Ecto neural progenitor cell (in vitro differentiated cells): ENCODE measurements at places on chromosomes 13 and 19.

DNA sequence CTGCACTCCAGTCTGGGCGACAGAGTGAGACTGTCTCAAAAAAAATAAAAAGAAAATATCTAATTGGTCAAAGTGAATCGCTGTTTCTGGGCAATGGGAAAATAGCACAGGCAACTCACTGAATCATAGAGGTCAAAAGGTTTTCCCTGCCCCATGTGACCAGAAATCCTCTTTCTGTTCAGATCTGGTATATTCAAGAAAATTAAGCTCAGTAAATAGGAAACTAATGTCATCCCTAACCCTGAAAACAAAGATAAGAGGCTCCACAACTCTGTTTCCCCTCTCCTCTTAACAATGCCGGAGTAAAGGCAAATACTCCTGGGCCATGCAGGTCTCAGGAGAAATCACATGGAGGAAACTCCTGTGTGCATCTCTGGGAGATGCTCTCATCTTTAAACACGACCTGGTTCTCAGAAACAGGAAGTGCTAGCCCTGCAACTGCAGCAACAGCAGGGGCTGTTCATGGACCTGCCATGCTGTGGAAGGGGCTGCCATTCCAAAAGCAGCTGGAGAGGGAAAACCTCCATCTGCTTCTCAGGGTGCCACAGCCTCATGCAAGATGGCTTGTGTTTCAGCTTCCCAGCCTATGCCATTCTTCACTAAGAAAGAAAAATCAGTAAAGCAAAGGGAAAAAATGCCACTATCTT, 47.5 kb upstream of the SLC7A9 start:
- no peak for DNase-seq

GRCh38 chr13:109906976-109907375, 120.6 kb upstream of the IRS2 start:
- no peak for DNase-seq

GRCh38 chr19:6577476-6578125, 13.3 kb downstream of the CD70 start:
- DNase-seq, result no peak

DNA sequence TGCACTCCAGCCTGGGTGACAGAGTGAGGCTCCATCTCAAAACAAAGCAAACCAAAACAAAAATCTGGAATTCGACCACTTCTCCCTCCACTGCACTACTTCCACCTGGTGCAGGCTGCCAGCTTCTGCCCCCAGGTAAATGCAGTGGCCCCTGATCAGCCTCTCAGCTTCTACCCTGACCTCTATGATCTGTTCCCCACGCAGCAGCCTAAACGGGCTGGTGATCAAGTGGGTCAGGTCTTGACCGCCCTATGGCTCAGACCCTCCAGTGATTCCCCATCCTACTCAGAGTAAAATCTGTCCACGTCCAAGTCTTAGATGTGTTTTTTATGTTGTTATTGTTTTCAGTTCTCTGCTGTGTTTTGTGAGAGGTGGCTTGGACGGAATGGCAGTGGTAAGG, 163.9 kb downstream of the KCTD15 start:
- peak; percentile 34 for DNase-seq

- DNase-seq, result no peak
Measured at GRCh38 chr13:67421475-67421874, 191.3 kb upstream of the PCDH9 start.

- DNase-seq, result peak; percentile 86
Measured at GRCh38 chr19:55369653-55370304, 484 bp downstream of the IL11 start.
